ENCODE measurements at places on chromosomes 2 and 18. TPM values are rescaled to one million over a fixed set of nuclear protein-coding genes. Genes with fewer than 3 reads are reported as not detected.

UGT1A7 gene
- polyA plus RNA-seq: 0.03 TPM

DNA sequence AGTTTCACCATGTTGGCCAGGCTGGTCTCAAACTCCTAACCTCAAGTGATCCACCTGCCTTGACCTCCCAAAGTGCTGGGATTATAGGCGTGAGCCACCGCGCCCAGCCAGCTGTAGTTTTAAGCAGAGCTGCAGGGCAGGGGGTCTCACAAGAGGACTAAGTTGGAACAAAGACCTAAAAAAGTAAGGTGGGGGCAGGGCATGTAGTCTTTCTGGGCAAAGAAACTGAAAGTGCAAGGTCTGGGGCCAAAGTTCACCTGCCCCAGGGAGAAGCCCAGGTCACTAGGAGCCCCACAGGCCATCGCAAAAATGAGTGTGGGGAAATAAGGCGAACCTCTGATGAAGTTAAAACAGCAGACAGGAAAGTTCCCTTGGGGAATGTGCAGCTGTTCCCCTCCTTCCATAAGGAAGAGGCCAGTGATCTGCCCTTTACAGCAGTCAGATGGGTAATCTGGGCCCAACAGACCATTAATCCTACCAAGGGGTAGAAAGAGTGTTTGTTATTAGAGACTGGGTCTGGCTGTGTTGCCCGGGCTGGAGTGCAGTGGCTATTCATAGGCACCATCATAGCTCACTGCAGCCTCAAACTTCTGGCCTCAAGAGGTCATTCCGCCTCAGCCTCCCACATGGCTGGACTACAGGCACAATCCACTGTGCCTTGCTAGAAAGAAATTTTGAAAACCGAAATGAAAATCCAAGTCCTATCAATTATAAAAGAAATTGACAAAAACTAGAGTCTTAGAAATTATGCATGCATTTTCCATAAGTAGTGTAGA lies 2.8 kb downstream of the SCLY start:
- DNase-seq: no peak

DNA sequence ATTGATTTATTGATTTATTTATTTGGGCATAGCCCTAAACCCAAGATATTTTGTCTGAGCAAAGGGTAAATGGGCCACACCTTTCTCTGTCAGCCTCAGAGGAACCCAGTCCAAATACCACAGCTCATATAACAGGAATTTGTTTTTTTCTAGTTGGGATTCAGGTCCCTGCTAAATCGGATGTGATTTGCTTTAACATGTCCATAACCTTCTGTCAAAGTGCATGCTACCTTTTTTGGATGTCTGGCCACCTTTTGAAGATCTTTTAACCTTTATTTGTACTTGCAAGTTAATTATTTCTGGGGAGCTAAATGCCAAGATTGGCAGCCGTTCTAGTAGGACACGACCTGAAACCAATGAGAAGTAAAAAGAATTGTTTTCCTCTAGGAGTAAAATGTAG lies 303.2 kb upstream of the UBE2E3 start:
- DNase-seq: no peak

DNA sequence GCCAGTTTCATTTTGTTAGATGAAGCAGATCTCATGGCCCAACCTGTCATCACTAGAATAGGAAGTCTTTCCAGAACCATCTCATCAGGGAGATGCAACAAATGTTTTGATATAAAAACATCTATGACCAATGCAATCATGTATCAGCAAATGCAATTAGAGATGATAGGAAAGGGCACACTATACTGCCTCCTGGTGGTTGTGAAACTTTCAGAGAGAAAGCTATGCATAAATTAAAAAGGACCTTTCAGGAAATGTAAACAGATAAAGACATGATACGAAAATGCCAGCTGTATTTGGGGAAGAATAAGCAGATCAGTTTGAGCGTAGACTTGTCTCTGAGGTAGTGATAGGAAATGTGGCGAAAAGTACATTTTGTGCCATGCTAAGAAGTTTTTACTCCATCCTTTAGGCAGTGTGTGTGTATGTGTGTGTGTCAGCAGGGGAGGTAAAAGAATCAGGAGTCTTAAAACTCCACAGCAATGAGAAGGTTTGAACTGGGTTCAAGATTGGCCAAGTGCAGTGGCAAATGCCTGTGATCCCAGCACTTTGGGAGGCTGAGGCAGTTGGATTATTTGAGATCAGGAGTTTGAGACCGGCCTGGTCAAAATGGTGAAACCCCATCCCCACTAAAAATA lies 479.3 kb downstream of the CPS1 start:
- peak; percentile 8 for DNase-seq

B3GNT7 gene
- 3.3 TPM for polyA plus RNA-seq

DNA sequence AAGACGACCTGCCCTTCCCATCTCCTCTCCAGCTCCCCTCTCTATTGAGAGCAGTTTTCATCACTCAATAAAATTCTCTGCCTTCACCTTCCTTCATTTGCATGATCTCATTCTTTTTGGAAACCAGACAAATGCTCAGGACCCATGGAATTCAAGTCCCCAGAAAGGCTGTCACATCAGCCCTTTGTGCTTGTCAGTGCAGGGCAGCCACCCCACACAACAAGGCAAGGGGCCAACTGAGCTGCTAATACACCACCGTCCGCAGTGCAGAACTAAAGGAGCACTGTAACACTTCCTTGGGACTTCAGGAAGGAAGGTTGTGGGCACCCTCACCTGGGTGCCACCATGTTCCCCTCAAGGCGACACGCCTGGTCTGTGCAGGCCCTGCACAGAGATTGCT lies 26.2 kb downstream of the MCEE start:
- DNase-seq: no peak

DNA sequence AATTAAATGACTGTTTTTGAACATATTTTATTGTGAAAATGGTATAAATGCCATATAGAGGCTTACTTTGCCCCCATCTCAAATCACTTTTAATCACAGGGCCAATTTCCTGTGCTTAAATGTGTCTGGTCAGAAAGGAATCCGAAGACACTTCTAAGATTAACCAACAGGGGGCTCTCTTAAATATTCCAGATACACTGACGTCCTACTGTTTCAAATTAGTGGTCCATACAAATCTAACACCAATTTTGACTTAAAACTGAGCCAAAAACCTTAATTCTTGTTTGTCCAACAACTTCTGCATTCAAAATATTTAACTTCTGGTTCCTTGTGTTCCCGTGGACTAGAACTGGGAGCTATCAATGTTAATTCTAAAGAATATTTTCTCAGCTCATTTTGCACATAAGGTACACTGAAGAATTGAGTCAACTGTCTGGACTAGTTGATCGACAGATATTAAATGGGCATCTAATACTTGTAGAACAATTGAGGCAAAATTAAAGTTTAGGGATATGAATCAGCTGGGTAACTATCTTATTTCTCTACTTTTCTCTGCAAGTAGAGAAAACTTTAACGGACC lies 557.5 kb downstream of the ARHGAP15 start:
- DNase-seq: no peak

- DNase-seq: no peak
Measured at GRCh38 chr2:213286161-213286560, 1.9 kb downstream of the SPAG16 start.

GRCh38 chr2:202815548-202816360 lies 55.8 kb downstream of the ICA1L start:
- DNase-seq: no peak

- no peak for DNase-seq
Measured at GRCh38 chr2:20483194-20483895, 36.5 kb downstream of the RHOB start.

TMEM178A gene
- polyA plus RNA-seq: 77.2 TPM

AKAIN1 gene
- 0.34 TPM for polyA plus RNA-seq

DNA sequence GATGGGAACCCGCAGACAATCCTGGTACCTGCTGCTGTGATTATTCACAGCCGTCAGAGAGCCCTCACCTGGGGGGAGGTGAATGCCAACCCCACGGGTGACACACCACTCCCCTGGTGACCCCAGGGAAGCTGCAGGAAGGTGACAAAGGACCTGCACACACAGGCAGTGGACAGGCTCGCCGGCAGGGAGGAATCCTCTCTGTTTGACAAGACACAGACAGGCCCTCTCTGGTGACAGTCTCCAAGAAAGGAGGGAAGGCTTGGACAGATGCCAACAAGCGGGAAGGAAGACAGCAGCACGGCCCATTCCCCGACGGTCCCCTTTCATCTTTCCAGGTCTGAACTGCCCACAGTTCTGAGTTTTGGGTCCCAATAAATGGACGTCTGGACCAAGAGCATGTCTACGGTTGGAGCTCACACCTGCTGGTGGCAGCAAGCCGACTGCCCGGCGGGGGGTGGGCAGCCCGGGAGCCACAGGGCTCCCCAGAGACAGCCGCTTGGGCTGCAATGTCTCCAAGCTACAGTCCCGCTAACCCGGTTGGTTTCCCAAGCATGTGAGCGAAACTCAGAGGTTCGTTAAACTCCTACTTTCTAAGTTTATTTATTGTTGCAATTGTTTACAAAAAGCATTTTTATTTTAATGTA lies 31.8 kb downstream of the HDAC4 start:
- no peak for DNase-seq

- DNase-seq: no peak
Measured at GRCh38 chr18:50665519-50665918, 105.6 kb downstream of the MAPK4 start.

- DNase-seq: no peak
Measured at GRCh38 chr18:46675112-46675511, 18.1 kb upstream of the LOXHD1 start.

PSMA8 gene
- polyA plus RNA-seq: not detected

DNA sequence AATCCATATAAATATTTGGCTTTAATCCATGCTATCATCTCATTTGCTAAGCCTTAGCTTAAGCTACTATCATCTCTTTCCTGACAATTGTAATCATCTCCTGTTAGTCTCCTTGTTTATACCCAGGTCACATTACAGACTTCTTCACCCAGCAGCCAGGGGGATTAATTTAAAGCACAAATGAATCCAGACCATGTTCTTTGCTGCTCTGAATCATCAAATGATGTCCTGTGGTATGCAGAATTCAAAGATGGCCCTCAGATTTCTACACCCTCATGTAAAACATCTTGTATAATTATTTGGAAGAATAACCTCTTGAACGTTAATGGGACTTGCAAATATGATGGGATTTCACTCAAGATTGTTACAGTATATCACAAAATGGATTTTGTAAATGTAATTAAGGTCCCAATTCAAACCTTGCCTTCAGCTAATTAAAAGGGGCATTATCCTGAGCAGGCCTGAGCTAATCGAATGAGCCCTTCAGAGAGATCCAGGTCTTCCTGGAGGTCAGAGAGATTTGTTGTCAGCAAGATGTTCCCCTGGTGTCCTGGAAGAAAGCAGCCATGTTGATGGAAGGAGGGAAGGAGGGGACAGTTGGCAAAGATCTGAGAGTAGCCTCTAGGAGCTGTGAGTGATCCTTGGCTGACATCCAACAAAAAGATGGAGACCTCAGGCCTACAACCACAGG lies 241.1 kb upstream of the MMADHC start:
- DNase-seq: no peak

GRCh38 chr2:158740621-158741020 lies 54.5 kb upstream of the DAPL1 start:
- no peak for DNase-seq

- DNase-seq: no peak
Measured at GRCh38 chr2:175318542-175318941, 137.0 kb upstream of the ATP5MC3 start.

LYPD6B gene
- 27.1 TPM for polyA plus RNA-seq

DNA sequence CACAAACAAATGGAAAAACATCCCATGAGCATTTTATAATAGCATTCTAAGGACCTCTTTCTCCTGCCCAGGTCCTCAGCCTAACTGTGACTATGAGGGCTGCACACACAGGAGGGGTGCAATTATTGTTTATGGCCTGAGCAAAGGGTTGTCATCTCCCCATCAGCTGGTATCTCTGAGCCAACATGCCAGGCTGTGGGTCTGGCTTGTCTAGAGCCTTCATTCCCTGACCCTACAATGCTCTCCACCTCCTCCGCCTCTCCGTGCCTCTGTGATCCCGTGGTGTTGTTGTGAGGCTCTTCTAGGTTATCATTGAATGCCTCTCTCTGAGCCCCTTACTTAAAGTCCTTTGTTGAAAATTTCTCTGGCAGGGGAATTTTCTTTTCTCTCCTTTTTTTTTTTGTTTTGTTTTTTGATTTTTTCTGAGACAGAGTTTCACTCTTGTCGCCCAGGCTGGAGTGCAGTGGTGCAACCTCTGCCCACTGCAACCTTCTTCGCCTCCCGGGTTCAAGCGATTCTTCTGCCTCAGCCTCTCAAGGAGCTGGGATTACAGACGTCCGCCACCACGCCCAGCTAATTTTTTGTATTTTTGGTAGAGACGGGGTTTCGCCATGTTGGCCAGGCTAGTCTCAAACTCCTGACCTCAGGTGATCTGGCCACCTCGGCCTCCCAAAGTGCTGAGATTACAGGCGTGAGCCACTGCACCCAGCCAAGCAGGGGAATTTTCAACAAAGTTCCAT lies 126.4 kb downstream of the SMAD7 start:
- no peak for DNase-seq

GRCh38 chr2:134261398-134262131 lies 7.7 kb downstream of the MGAT5 start:
- DNase-seq: no peak

GRCh38 chr2:230717600-230717999 lies 5.0 kb downstream of the CAB39 start:
- DNase-seq: no peak

GRCh38 chr2:69734035-69734611 lies 7.8 kb upstream of the ANXA4 start:
- no peak for DNase-seq

- DNase-seq: no peak
Measured at GRCh38 chr2:8355102-8355859, 326.6 kb upstream of the ID2 start.

DNA sequence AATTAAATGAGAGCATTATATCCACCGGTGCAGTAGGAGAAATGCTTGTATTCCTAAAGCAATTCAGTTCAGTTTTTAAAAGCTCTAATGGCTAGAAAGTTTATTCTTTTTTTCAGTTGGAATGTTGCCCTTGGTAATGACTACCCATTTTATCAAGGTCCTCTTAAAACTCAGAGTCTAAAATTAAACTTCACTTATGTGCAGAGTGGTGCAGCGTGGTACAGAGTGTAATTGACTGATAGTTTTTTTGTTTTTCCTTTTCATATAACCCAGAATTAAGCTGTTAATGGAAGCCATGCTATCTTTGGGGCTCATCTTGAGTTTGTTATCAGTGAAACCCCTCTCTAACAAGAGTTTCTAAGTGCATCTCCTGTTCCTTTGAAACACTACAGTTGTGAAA lies 21.4 kb downstream of the NCOA1 start:
- no peak for DNase-seq

TRPM8 gene
- 0.10 TPM for polyA plus RNA-seq

DNA sequence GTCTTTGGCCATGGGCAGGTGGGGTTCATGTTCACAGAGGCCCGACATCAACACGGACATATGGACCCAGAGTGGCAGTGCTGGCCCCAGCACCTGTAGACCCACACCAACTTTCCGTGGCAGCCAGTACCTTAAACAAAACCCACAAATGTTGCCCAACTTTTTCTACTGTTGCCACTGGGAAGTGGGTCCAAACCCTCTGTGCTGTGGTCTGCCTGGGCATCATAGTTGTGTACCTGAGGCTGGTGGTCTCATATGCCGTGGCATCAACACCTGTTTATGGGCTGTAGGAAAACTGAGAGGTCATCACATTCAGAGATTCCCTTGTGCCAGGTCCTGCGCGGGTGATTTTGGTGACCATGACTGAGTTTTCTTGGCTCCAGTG lies 79.9 kb downstream of the SH3RF3 start:
- DNase-seq: no peak

GRCh38 chr18:49081511-49082155 lies 130.9 kb upstream of the SMAD7 start:
- DNase-seq: no peak

ZNF236 gene
- polyA plus RNA-seq: 9.7 TPM
